Left kidney (tissue), 8 donors: ENCODE measurements at places on chromosomes 3 and 15. TPM values are rescaled to one million over a fixed set of nuclear protein-coding genes. Genes with fewer than 3 reads are reported as not detected.

The TLR9 gene
- 0.18 TPM for polyA plus RNA-seq

The EPB42 gene
- polyA plus RNA-seq = 0.80 TPM

The SLC12A1 gene
- 433 TPM for polyA plus RNA-seq

The LMAN1L gene
- not detected for polyA plus RNA-seq

The MOBP gene
- 0.22 TPM for polyA plus RNA-seq

The DLL4 gene
- 5.1 TPM for polyA plus RNA-seq

The BNC1 gene
- 0.17 TPM for polyA plus RNA-seq

The STRA6 gene
- 41.7 TPM for polyA plus RNA-seq

The APOD gene
- polyA plus RNA-seq = 13.3 TPM

The SYNPR gene
- polyA plus RNA-seq = not detected

The CAND2 gene
- 7.5 TPM for polyA plus RNA-seq

The ATP13A3 gene
- polyA plus RNA-seq = 124 TPM

The GOLGA6A gene
- polyA plus RNA-seq = 0.27 TPM

The MKRN3 gene
- 3.8 TPM for polyA plus RNA-seq

The MINAR1 gene
- 1.6 TPM for polyA plus RNA-seq

The OCA2 gene
- polyA plus RNA-seq = 9.0 TPM

The GASK1A gene
- polyA plus RNA-seq = 6.1 TPM

The ZNF148 gene
- polyA plus RNA-seq = 51.8 TPM

The PAQR9 gene
- 0.68 TPM for polyA plus RNA-seq

The KIF7 gene
- polyA plus RNA-seq = 13.7 TPM
